ENCODE measurements at places on chromosomes 7 and 10.

DNA sequence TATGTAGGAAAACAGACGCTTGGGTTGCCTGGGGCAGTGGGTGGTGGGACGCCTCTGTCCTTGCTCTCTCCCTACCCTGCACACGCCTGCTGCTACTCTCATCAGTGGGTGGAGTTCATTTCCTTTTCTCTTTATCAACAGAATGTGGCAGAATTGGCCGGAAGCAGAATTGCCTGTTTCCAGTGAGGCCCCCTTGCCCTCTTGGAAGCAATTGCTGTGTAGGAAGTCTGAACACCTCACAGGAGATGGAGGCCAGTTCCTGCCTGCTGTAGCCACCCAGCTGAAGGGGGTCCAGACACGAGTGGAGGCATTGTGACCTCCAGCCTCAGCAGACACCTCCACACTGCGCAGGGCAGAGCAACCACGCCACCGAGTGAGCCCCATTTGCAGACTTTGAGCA lies 331.6 kb upstream of the ZNF32 start:
- DNase-seq: no peak

DNA sequence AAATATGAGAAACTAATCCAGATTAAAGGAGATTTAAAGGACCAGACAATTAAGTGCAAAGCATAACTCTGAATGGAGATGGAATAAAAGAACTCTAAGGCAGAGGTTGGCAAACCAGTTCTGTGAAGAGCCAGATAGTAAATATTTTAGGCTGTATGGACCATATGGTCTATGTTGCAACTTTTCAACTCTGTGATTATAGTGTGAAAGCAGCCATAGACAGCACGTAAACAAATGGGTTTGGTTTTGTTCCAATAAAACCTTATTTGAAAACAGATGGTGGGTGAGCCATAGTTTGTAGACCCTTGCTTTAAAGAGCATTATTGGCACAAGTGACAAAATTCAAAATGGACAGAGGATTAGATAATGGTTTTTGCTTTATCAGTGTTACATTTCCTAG lies 884.1 kb downstream of the CCSER2 start:
- DNase-seq: no peak

- DNase-seq: no peak
Measured at GRCh38 chr10:127550861-127551260, 1.8 kb downstream of the NPS start.

GRCh38 chr7:90678986-90679385 lies 82.9 kb downstream of the CDK14 start:
- DNase-seq: no peak

GRCh38 chr7:22430457-22430856 lies 69.5 kb downstream of the STEAP1B start:
- DNase-seq: peak; percentile 92

GRCh38 chr7:104931181-104931781 lies 82.7 kb upstream of the KMT2E start:
- no peak for DNase-seq

GRCh38 chr7:98234429-98235147 lies 17.4 kb downstream of the TECPR1 start:
- peak; percentile 21 for DNase-seq

DNA sequence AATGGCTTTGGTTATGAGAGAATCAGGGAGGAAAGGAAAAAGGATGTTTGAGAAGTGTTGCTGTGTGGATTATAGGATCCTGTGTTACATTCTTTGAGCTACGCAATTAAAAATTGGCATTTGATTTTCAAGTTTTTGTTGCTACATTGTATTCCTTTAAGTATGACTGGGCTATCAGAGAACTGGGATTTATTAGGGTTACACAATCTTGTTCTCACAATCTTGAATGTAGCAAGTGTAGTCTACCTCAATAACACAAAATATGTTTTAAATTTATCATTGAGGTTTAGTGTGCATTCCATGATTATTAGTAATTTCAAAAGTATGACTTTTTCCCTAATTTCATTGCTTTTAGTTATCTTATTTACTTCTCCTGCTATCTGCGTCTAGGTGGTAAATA lies 113.9 kb downstream of the CACNB2 start:
- DNase-seq: no peak

DNA sequence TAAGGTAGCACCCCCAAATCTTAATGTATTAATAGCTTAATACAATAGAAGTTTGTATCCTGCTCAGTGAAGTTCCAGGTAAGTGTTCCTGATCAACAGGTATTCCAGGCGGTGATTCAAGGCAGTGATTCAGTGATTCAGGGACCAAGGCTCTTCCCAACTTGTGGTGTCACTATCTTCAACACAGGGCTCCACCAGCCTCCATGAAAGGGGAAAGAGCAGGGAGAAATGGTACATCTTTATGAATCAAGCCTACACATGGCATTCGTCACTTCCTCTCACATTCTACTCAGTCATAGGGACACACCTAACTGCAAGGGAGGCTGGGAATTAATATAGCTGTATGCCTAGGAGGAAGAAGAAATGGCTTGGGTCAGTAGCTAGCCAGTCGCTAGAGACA lies 5.1 kb downstream of the GOLGA7B start:
- DNase-seq: no peak

- DNase-seq: no peak
Measured at GRCh38 chr7:5036446-5036845, 9.2 kb upstream of the RBAK start.

DNA sequence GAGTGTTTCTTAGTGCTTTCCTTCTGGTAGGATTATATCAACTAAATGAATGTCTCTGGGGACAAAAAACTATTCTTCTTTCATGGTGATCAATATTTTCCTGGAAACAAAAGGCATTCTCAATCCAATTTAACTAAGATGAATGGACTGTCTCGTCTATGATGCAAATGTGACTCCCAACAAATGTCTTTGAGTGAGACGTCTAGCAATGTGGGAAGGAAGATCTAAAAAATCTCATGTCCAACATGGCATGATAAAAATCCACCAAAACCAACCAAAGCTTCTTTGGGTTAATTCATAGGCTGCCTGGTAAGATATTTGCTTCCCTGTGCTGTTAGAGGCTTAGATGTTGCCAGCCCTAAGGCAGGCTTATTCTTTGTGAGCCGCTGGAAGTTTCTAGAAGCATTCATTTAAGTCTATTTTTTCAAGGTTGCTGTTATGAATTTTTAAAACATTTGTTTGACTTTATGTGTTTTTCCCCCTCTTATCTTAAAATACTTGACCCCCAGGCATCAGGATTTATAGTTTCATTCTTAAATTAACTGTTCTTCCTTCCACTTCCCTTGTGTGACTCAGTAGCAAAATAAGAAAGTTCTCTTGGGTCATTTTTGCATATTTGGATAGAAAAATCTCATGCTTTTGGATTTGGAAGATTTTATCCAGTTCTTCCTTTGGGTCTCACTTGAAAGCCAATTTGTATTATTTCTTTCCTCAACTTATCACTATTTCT lies 156.3 kb downstream of the NRP1 start:
- no peak for DNase-seq

DNA sequence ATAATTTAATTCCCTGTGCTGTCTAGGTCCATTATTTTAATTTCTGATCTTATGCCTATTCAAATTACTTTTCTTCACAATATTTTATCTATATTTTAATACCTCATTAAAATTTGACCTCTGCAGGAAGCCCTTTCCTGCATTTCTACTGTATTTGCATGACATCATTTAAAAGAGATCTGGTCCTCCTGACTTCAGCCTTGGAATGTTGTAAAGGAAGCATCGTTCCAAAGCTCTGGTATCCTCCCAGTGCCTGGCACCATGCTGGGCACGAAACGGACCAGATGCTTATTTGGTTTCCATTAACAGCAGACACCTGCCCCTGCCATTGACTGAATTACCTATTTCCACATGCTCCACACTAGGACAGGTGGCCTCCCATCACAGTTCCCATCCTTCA lies 247.5 kb downstream of the KLF6 start:
- no peak for DNase-seq

Measured in cardiac fibroblast (primary cell).